ENCODE measurements at places on chromosomes 3 and 15. TPM values are rescaled to one million over a fixed set of nuclear protein-coding genes. Genes with fewer than 3 reads are reported as not detected.

Gene GORASP1
- 62.1 TPM for total RNA-seq

- no peak for DNase-seq
- peak overlapping the region; percentile 31 for H3K4me3 ChIP-seq
- H3K27ac ChIP-seq, result peak overlapping the region; percentile 97
Measured at GRCh38 chr3:11236588-11237461, 35.4 kb upstream of the ATG7 start.

DNA sequence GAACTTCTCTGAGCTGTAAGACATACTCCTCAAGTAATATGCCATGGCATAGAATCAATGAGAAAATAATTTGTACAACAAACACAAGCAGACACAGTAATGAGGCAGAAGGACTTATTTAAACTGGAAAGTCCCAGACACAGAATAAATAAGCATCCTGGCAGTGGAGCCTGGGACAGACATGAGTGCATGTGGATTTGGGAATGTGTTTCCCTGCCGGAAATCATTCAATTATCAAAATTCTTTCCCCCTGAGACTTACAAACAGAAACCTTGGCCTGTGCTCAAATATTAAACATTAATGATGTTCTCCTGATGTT is 520.1 kb downstream of the ROBO1 start:
- peak overlapping the region; percentile 28 for H3K4me3 ChIP-seq
- DNase-seq, result no peak
- peaks cover 56% of the 10 kb centered on the region for H3K4me1 ChIP-seq
- H3K27me3 ChIP-seq, result no peaks in the 10 kb centered on the region

Gene GUCA1C
- total RNA-seq, result not detected

Gene HIGD2B
- not detected for total RNA-seq

- H3K4me3 ChIP-seq, result no peak overlapping the region
- no peak overlapping the region for H3K27ac ChIP-seq
- H3K27me3 ChIP-seq, result peaks cover 5% of the 10 kb centered on the region
- DNase-seq, result no peak
- H3K4me1 ChIP-seq, result peaks cover 2% of the 10 kb centered on the region
Measured at GRCh38 chr3:192077795-192078497, 617.0 kb downstream of the PYDC2 start.

DNA sequence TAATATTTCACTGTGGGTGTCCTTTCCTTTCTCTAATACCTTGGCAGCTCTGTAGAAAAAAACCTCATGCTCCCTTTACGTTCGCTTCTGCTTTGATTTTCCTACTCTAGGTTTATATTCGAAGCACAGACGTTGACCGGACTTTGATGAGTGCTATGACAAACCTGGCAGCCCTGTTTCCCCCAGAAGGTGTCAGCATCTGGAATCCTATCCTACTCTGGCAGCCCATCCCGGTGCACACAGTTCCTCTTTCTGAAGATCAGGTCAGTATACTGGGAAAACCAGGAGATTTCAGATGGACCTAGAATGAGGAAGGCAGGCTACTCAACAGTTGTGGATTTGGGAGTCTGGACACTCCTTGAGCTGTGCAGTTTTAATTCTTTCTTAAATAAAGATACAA is 14.9 kb downstream of the ACP3 start:
- no peaks in the 10 kb centered on the region for H3K4me1 ChIP-seq
- H3K27me3 ChIP-seq, result peaks cover 25% of the 10 kb centered on the region
- DNase-seq, result no peak
- no peak overlapping the region for H3K27ac ChIP-seq

Gene INSYN1
- 8.0 TPM for total RNA-seq

Gene GP9
- total RNA-seq, result not detected
